ENCODE measurements at places on chromosomes 12 and 14.

DNA sequence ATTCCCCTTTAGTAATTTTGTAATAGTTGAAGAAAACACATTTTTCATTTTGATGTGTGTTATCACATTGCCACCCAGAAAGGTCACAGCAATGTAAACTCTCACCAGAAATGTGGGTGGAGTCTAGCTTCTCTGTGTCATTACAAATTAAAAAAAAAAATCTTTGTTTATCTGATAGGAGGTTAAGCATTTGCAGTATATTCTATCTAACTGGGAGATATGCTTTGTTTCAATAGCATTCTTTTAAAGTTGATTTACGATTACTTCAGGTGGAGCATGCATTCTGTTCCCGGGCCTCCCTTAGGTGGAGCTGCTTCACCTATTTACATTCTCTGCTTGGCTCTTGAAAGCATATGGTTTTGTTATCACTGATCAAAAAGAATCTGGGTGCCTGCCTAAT lies 7.8 kb downstream of the ADIPOR2 start:
- DNase-seq = no peak

DNA sequence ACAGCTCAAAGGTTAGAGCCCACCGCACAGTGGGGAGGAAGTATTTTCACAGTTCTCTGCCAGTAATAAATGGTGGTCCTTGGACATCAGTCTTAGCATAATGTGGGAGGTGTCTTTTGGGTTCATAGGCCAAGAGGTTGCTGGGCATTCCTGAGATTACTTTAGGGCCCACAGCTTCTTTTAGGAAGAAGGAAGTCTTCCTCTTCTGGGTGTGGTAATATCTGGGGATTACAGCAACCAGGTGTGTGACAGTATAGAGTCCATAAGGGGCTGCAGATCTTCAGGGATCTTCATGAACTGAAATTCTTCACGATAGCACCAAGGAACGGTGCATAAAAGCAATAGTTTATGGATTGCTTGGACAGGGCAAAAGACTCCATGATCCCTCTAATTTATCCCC lies 56.2 kb upstream of the PTGR2 start:
- DNase-seq = no peak

- DNase-seq = no peak
Measured at GRCh38 chr14:85596562-85596961, 66.6 kb downstream of the FLRT2 start.

GRCh38 chr14:68564826-68565759 lies 227.8 kb downstream of the ZFP36L1 start:
- DNase-seq = peak; percentile 43

GRCh38 chr12:95205685-95206084 lies 11.6 kb downstream of the FGD6 start:
- no peak for DNase-seq

- DNase-seq = no peak
Measured at GRCh38 chr12:108510836-108511235, 4.2 kb upstream of the FICD start.

DNA sequence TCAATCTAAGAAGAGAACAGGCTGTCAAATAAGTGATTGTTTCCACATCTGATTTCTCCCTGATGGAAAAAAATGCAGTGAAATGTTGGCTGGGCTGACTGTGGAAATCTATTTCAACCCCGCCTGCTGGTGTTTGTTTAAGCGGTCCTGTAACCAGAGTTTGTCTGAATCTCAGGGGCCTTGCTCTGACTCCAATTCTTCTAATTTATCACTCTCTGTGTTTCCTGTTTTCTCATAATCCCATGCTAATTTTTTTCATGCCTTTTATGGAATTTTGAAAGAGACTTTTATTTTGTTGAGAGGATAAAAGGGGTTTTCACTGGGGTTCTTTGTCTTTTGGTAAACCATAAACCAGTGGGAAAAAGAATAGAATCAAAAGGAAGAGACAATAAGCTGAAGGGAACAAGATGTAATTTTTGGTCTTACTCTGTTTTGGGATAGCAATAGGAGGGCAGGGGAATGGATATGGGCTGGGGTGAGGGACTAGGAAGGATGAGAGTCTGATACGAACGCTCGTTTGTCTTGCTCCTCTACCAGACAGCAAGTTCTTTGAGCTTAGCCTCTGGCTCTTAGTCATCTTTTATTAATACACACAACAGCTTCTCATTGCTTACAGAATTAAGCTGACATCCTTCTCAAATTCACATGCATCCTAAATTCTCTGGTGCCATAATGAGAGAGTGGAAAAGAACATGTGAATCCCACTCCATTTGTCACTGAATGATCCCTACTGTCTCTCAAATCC lies 8.0 kb upstream of the MGP start:
- no peak for DNase-seq

- no peak for DNase-seq
Measured at GRCh38 chr12:28242496-28243309, 52.4 kb downstream of the CCDC91 start.

DNA sequence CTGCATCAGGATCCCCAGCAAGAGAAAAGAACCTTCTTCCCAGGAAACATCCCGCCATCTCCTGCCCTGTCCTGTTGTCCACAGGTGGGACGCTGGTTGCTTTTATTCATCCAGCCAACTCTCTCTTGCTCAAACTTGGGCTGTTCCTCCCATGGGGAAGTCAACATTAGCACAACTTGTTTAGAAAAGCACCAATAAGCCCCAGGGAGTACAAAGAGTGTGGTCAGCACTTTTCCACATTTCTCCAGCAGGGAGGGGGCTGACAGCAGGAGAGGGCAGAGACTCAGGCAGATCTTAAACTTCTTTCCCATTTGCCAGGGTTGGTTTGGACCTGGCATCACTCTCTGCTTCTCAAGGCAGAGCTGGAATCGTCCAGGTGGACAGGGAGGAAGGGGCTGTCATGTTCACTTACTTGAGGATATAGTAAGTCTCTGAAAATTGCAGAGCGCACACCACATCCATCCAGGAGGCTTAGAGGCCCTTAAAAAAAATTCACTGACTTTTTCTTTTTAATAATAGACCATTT lies 74.9 kb downstream of the RBM19 start:
- DNase-seq = no peak

- DNase-seq = no peak
Measured at GRCh38 chr12:117552971-117553370, 191.5 kb upstream of the NOS1 start.

- DNase-seq = no peak
Measured at GRCh38 chr12:2083561-2083960, 30.8 kb downstream of the CACNA1C start.

DNA sequence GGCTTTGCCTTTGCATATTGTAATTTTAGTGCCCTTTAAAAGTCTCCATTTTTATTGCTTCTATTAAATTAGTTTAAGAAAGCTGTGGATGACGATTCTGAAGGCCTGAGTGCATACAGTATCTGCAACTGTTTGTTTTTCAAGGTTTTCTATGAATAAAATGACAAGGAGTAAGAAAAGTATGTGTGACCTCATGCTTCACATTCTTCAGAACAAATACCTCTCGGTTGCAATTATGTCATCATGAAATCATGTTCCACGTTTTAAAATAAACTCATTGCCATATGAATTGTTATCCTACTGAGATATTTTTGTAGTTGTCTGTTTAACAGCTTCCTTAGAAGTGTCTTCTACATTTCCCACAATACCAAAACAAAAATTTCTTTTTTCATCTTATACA lies 374.6 kb downstream of the MDGA2 start:
- DNase-seq = no peak

- no peak for DNase-seq
Measured at GRCh38 chr12:53677016-53677799, 1.3 kb upstream of the ATP5MC2 start.

DNA sequence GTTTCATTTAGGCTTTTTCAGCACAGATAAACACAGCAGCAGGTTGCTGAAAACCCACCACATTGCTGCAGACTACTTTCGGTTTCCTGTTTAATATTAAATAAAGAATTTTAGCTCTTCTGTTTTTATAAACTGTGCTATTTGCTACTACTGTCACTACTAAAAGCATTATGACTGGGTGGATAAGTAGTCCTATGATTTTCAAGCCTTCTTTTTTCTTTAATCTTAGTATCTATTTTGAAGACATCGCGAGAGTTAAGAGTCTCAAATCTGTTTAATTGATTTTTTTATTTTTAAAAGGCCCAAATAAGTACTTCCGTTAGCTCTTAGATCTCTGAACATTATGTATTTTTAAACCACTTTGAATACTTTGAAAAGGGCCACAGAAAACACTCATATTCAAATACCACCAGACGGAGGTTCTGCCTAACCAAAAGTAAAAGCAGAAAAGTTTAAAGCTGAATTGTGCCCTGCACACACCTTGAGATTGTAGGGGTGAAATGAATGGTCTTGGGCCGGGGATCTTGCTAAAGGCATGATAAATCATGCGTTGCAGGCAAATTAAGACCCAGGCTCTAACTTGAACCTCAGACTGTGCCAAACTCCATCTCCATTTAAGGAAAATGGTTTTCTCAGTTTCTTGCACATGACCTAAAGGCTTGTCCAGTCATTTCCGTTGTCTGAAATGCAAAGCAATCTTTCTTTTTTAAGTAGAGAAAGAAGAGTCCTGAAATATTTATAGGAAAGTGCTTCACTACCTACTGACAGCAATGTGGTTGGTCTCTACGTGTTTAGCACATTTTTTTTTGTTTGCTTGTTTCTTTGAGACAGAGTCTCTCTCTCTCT lies 13.6 kb upstream of the FOXN3 start:
- DNase-seq = no peak

DNA sequence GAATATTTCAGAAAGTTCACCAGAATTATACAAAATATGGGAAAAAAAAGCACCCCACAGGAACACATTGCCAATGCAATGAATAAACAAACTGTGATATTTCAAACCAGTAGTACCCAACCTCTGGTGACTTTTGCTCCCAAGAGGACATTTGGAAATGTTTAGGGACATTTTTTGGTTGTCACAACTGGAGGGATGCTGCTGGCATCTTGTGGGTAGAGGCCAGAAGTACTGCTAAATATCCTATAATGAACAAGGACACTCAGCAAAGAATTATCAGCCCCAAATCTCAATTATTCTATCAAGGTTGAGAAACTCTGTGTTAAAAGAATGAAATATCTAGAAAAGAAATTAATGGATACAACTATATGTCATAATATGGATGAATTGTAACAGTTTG lies 1334.4 kb upstream of the FLRT2 start:
- no peak for DNase-seq

- DNase-seq = peak; percentile 89
Measured at GRCh38 chr12:68792952-68793351, 15.0 kb upstream of the MDM2 start.

DNA sequence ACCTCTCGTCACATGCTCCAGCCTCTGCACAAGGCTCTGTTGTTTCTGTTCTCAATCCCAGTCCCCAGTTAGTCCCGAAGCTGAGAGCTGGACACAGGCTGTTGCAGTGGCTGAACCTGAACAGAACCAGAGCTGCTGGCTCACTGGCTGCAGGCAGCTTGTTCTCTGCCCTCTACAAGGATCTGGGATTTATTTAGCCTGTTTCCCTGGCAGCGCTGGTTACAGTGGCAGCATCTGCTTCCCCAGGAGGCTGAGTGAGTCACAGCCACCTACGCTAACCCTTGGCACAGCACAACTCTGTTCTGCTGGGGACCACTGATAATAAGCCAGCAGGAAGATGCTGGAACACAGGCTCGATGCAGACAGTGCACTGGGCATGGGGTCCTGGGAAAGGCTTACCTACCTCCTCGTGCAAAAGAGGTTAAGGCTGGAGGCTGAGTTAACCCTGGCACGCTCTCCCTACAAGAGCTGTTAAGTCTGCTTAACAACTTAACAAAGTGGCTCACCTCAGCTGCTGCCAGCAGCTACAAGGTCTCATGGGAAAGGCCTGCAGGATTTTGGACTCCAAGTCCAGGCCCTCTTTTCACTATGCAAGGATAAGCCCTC lies 299.6 kb downstream of the PCNX1 start:
- DNase-seq = no peak

GRCh38 chr12:63070709-63071108 lies 80.3 kb downstream of the AVPR1A start:
- DNase-seq = no peak

- DNase-seq = no peak
Measured at GRCh38 chr12:28350502-28350901, 160.2 kb downstream of the CCDC91 start.

DNA sequence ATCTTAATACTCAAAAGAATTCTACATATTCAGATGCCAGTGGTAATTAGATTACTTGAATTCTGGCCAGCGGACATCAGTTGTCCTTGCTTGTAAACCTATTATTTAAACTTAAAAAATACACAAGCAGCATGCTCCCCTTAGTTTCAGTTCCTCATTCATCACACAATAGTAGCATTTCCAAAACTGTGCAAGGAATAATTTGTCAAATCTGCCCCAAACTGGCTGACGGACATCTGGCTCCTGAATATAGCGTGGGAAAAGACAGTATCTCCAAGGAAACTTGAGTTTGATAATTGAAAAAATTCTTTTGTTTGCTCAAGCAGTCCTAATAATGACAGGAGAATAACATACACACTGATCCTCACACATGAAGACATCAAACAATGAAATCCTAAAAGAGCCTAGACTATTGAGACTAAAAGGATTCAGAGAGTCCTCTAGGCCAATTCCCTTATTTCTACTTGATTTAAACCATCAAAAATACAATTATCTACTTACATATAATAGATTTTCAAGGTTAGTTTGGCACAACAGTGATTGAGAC lies 90.4 kb downstream of the KIF21A start:
- DNase-seq = no peak

GRCh38 chr12:123050331-123050831 lies 69.9 kb downstream of the ARL6IP4 start:
- no peak for DNase-seq

GRCh38 chr14:64109819-64110554 lies 184.2 kb downstream of the ESR2 start:
- no peak for DNase-seq

- no peak for DNase-seq
Measured at GRCh38 chr12:60231976-60232907, 636.4 kb downstream of the SLC16A7 start.

- no peak for DNase-seq
Measured at GRCh38 chr14:104741803-104742251, 11.1 kb upstream of the SIVA1 start.

GRCh38 chr14:32509632-32510187 lies 180.6 kb downstream of the AKAP6 start:
- DNase-seq = peak; percentile 27

All from iPS-NIHi11 (cell line).